ENCODE measurements at places on chromosomes 1 and 21.

- DNase-seq = no peak
Observed at GRCh38 chr1:33561576-33561975, 89.1 kb downstream of the ZSCAN20 start.

DNA sequence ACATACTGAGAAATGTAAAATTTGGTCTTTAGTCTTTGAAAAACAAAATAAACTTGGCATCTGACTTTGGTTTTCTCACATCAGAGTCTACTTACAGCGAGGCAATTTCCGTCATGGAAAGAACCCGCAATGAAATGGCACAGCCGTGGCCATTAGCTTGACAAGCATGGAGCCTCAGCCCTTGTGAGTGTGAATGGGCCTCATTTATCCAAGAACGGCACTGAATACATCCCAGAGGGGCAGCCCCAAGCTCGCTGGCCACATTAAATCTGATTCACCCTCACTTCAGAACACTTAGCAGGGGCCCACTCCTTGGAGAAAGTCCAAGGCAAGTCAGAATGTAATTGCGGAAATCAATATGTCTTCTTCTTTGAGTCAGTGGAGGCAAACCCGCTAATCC is 64.8 kb downstream of the ERG start:
- DNase-seq = no peak

- no peak for DNase-seq
Observed at GRCh38 chr1:244162786-244163530, 111.9 kb downstream of the ZBTB18 start.

DNA sequence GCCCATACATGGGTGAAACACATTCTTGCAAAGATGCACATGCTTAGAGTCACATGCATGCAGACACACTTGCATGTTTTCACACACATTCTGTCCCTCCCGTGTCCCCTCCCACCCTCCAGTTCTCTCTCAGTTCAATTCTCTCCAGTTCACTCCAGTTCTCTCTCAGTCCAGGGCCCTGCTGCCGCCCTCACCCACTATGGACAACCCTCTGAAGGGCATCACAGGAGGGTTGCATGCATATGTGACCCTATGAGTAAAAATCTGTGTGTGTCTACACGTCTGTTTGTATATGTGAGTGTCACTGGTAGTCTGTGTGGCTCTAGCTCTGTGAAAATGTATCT is 21.8 kb upstream of the ADGRB2 start:
- DNase-seq = no peak

GRCh38 chr1:14649976-14650375 is 51.5 kb downstream of the KAZN start:
- no peak for DNase-seq

- no peak for DNase-seq
Observed at GRCh38 chr1:155015527-155016230, 13.1 kb downstream of the ZBTB7B start.

GRCh38 chr1:10942542-10942912 is 69.9 kb upstream of the TARDBP start:
- DNase-seq = no peak

- DNase-seq = no peak
Observed at GRCh38 chr21:41570791-41571355, 62.9 kb upstream of the TMPRSS2 start.

GRCh38 chr1:119489201-119489600 is 17.8 kb upstream of the HSD3B1 start:
- DNase-seq = no peak

GRCh38 chr1:89809556-89809955 is 11.3 kb upstream of the LRRC8D start:
- DNase-seq = no peak

DNA sequence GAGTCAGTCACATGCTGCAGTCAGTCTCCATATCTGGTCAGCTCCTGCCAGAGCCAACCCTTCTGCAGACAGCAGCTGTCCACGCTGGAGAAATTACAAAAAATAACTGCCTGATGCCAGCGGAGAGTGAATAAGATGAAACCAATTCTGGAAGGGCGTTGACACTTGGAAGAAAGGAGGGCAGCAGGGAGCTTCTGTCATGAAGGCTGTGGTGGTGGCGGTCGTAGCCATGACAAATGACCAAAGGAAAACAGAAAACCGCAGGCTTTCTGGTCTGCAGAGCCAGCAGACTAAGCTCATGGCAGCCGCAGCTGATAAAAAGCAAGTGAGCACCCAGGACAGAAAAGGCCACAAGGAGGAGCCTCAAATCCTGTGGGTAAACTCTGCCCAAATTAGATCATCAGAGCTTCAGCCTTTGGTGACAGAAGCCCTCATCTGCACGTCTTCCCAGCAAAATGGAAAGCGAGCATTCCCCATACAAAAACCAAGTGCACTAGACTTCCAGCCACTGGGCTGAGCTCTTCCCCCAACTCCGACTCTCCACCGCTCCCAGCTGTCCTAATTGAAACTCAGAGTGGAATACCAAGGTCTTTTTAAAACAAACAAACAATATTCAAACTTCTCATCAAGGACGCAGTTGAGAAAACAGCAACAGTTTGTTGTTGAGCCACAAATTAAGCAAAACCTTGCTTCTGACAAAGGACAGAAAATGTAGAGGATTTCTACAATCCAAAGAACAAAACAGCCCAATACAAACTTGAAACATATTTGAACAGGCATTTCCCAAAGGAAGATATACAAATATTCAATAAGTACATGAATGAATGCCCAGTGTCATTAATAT is 28.7 kb downstream of the RSPH1 start:
- DNase-seq = no peak

DNA sequence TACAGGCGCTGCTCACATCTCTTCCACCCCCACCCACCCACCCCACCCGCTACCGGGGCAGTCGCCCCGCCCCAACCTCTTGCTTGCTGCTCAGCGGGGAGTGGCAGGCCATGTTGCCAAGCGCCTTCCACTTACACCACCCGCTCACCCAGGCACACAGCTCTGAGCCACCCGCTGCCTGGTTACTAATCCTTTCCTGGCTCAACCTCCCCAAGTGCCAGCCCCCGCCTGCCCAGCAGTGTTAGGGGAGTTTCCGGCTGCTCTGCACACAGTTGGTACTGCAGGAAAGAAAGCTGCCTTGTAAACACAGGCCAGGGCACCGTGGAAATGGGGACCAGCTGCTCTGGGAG is 56.2 kb downstream of the LACTBL1 start:
- no peak for DNase-seq

DNA sequence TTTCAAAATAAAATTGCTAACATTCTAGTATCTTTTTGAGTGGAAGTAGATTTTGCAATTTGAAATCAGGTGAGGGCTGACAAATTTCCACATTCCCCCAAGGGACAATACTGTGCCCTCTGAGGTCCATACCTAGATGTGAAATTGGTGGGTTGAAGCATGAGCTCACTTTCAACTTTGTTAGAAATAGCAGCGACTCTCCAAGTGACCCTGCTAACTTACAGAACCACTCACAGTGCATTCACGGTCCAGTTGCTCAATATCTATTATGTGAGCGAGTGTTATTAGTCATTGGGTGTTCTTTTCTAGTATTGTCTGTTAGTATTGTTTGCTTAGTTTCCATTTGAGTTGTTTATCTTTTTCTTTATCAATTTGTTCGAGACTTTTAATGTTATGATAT is 53.6 kb upstream of the ASB17 start:
- DNase-seq = no peak

GRCh38 chr1:204545202-204545601 is 29.0 kb downstream of the MDM4 start:
- no peak for DNase-seq

DNA sequence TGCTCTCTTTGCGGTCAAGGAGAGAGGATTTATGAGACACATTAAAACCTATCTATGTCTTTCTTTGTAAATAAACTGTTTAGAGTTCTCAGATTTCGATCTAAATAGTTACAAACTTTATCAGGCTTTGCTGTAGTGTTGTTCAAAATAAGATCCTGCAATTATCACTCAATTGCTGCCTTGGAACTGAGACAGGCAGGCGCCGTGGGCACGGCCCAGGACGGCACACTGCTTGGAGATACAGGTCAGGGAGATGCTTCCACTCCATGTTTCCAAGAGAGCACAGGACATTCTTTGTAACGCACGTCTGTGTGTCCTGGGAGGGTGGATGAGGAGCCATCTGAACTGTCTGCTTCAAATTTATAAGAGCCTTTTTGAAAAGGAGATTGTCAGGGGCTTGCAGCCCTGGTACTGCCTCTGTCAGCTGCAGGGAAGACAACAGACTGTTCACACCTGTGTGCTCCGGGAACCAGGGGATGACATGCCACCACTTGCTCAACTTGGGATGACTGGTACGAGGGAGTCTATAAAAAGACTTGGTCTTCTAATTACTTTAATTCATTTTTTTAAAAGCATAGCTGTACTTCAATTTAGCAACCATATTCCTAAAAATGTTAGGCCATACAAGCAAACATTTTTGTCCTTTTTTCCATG is 472.9 kb upstream of the RUNX1 start:
- no peak for DNase-seq

- no peak for DNase-seq
Observed at GRCh38 chr1:246947255-246947654, 15.5 kb upstream of the AHCTF1 start.

GRCh38 chr1:72278461-72278860 is 3.9 kb downstream of the NEGR1 start:
- no peak for DNase-seq

DNA sequence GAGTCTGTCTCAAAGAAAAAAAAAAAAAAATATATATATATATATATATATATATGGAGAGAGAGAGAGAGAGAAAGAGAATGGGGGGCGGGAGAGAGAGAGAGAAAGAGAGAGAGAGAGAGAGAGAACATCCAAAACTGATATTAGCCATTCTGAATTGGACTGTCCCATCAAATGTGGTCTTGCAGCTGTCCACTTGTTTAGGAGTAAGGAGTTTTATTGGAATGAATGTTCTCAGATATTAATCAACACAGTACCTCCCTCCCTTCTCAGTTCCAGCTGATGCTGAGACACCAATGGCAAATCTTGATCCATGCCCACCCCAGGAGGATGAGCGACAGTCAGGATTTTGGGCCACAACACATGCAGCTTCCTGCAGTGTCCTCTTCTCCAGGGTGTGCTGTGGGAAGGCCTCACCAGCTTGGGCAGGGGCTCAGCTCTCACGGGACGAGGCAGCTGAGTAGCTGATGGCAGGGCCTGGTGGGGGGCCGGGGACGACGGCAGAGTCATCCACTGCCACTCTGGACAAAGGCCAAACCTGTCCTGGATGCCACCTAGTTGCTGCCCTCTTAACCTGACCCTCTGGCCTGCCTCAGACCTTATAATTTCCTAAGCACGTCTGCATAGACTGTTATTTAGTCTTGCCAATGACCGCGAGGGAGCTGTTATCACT is 9.3 kb upstream of the CLDN14 start:
- DNase-seq = no peak

- no peak for DNase-seq
Observed at GRCh38 chr1:168266644-168267186, 14.0 kb upstream of the TBX19 start.

DNA sequence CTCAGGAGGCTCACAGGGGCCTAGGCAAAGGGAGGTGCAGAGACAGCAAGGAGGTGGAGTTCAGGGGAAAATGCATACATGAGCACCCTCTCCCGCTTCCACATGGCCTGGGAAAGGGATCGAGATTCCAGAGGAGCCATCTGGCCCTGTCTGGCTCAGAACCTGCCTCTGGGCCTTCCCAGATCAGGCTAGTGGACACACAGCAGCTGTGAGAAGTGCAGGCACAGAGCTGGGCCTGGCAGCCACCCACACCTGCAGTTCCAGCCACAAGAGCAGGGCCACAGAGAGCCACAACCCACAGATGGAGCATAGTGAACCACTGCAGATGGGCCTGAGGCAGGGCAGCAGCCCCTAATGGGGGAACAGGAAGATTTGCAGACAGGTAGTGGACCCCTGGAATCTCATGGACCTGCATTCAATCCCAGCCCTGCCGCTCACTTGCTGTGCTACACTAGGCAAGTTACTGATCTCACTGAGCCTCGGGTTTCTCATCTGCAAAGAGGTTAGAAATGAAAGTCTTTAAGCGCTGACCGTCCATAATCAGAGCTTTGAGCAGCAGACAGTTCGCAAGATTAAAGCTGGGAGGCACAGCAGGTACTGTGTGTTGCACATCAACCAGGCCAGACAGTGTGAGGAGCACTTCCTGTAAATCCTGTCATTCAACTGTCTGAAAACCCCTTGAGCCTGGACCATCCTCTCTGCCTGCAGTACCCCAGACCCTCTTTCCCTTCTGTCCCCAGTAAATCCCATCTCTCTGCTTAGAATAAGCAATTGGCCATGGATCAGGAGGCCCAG is 58.0 kb downstream of the MATN1 start:
- DNase-seq = no peak

GRCh38 chr1:77824694-77825093 is 45.2 kb downstream of the MIGA1 start:
- no peak for DNase-seq

- DNase-seq = no peak
Observed at GRCh38 chr1:168396940-168397684, 116.4 kb downstream of the TBX19 start.

GRCh38 chr1:10146391-10146790 is 64.0 kb upstream of the KIF1B start:
- DNase-seq = no peak

- no peak for DNase-seq
Observed at GRCh38 chr1:150148837-150149270, 862 bp upstream of the PLEKHO1 start.

DNA sequence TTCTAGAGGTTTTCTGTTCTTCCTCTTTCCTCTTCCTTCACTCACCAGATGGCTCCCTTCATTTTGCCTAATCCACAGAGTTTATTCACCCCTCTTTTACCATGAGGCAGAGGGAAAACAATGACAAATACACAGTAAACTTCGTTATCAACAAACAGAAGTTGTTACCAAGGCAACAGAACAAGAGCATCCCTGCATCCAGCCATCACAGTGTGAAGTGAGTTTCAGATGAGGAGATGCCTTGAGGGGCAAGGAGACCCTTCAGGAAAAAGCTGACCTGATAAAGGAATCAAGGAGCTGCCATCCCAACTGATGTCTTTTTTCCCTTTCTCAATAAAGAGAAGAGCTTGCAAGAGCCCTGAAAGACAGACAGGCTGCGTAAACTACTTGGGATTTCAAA is 195.3 kb downstream of the BRINP2 start:
- DNase-seq = no peak

DNA sequence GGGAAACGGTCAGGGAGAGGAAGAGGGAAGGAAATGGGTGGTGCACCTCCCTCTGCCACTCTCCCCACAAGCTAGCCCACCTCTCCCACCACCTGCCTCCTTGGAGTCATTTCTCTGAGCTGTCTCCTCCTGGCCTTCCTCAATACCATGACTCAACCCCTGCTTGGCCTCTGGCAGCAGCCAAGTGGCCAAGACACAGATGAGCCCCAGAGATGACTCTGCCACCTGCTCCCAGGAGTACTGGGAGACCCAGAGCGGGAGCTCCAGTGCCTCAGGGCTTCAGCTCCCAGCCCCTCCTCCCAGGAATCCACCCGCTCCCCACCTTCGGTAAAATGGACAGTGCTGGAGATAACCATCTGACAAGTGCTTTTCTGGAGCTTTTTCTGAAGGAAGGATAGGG is 2.6 kb downstream of the S100A16 start:
- DNase-seq = no peak

DNA sequence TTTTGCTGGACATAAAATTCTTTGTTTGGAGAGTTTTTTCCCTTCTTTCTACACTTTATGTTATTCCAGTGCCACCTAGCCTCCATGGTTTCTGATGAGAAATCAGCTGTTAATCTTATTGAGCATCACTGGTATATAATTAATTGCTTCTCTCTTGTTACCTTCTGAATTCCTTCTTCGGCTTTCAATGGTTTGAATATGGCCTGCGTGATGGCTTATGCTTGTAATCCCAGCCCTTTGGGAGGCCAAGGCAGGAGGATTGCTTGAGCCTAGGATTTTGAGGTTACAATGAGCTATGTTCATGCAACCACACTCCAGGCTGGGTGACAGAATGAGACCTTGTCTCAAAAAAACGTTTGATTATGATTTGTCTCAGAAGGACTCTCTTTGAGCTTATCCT is 13.0 kb upstream of the CNIH4 start:
- no peak for DNase-seq

Data from stimulated activated CD4-positive, alpha-beta T cell treated with anti-CD3 and anti-CD28 coated beads, Interleukin-2, amount 100 ng/mL, for 4 hours (primary cell).